Retinal pigment epithelial cell (primary cell): ENCODE measurements at places on chromosomes 11 and 22.
A peak's percentile ranks its signal among the peaks of the same experiment; 100 is the strongest.

GRCh38 chr22:43151251-43152002 is at the start of gene TSPO:
Gene TSPO, plus strand, starts transcription at chr22:43151559. Its CDS starts 7,680 bp downstream, at chr22:43159239.
- DNase-seq, result no peak

DNA sequence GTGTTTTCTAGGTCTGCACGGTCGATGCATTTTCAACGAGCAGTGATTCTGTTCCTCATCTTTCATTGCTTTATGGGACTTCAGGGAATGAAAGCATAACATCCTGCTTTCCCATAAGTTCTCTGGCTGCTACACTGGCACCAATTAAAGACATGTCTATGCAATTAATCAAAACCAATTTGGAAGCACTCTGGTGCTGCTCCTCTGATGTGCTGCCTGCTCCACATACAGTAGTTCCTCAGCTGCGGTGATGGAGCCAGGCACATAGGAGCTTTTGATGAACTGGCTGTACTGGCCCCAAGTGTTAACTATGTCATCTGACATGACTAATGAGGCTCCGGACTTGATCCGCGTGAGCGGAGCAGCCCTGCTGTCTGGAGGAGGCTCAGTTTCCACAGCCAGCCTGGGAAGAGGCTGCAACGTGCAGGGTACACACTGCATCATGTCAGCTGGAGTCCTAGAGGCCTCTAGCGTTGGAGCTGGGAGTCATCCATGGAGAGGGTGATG is 29.8 kb downstream of the GVQW3 start:
- DNase-seq, result no peak

DNA sequence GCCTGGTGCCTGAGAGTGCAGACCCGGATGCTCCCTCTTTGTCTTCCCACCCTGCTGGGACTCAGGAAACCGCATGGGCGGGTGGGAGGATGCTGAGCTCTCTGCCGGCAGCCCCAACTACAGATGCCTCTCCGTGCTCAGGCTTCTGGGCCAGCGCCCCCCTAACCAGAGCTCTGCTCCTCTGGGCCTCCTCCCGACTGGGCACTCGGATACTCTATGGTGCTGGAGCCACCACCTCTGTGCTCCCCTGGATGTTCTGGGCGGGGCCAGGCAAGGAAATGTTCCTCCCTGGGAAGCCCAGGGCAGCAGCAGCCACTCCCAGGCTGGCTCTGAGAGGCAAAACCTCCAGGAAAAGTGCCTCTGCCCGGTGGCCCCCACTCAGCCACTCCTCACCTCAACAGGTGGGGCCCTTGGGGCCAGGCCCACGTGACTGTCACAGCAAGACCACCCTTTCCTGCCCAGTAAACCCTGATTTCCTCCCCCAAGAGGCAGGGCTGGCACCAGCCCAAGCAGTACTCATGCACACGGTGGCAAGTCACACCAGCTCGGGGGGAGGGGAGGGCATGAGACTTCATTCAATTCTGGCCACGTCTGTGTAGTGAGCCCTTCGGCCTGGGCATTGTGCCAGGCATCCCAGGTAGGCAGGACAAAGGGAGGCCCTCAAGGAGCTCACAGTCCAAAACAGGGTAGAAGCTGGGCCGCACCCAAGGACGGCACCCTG is 54.7 kb upstream of the TCF20 start:
- no peak for DNase-seq

DNA sequence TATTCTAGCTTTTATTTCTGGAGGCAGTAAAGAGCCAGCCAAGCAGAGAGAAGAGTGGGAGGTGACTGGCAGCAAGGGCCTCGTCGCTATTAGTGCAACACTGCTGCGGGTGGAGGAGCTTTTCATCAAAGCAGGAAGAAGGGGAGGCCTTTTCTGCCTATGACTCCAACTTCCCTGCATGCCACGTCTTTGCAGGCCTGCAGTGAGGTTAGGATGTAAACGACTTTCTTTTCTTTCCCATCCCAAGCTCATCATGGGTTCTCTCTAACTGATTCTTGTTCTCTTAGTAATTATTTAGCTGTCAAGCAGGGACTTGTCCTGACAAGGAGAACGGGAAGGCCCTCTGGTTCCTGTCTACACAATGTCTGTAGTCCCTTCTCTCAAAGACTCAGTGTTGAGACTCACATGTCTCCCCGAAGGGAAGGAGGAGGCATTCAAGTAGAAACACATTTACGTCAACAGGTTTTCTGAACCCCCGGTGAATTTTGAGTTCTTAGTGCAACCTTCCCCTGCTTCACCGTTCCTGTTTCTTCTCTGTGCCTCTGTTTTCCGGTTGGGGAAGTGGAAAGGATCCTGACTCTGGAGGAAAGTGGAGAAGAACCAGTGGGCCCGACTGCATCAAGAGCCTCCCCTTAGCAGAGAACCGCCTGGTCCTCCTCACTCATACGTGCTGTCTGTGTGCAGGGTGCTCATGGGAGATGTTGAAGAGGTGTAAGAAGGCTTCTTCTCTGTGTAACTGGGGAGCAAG is 56.9 kb downstream of the PACS1 start:
- no peak for DNase-seq

GRCh38 chr11:71485063-71485399 is 32.0 kb downstream of the NADSYN1 start:
- DNase-seq, result no peak

- no peak for DNase-seq
Measured at GRCh38 chr11:86066657-86067008, 2.3 kb downstream of the PICALM start.

- no peak for DNase-seq
Measured at GRCh38 chr11:1150116-1150515, 7.6 kb upstream of the MUC5AC start.

DNA sequence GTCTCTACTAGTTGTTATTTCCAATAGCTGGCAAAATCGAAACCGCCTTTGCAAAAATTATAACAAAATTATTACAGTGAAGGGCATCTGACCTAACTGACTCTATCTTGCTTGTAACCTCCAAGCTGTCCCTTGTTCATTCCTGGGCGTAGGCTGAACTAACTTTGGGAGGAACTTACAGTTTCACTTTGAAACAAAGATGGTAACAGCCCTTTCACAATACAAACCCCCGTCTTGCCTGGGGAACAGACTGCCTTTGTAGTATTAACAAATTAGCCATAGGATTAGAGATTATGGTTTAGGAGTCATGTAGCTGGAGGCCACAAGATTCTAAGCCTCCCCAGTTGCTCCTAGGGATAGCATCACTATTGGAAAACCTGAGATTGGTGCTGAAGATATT is 131.6 kb upstream of the HSD17B12 start:
- no peak for DNase-seq

DNA sequence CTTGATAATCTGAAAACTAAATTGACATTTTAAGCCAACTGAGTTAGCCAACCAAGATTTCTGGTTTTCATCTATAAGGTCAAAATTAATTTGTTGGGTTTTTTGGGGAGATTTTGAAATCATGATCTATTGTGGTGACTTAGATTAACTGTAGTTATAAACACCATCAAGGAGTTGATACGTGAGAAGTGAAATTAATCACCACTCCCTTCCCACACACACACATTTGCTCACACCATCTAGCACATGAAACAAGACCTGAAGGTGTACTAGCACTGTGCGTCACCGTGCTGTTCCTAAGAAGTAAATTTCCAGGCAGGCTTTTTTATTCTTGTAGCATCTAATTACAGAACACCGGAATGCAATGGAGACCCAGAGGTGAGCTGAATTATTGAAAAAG is 2.1 kb downstream of the OR5B21 start:
- no peak for DNase-seq

GRCh38 chr11:126140926-126141280 is 70.5 kb downstream of the RPUSD4 start:
- no peak for DNase-seq

GRCh38 chr11:77444261-77444660 is 29.6 kb downstream of the PAK1 start:
- DNase-seq, result no peak

DNA sequence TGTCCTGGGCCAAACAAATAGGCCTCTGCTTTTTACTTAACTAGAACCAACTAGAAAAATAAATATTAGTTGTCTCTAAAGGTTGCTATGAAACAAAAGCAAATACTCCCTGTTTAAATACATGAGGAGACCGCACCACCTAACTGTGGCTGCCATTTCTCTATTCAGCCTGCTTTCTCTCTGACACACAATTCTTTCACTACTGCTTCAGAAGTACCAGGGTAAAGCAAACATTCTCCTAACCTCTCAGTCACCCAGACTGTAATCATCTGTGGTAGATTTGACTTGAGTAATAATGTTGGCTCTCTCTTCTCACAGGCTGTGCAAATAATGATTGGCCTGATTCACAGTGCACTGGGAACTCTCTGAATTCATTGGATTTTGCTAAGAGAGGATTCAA is 41.0 kb upstream of the MS4A8 start:
- DNase-seq, result no peak

GRCh38 chr22:38956551-38956950 is 858 bp upstream of the APOBEC3A start:
- no peak for DNase-seq

DNA sequence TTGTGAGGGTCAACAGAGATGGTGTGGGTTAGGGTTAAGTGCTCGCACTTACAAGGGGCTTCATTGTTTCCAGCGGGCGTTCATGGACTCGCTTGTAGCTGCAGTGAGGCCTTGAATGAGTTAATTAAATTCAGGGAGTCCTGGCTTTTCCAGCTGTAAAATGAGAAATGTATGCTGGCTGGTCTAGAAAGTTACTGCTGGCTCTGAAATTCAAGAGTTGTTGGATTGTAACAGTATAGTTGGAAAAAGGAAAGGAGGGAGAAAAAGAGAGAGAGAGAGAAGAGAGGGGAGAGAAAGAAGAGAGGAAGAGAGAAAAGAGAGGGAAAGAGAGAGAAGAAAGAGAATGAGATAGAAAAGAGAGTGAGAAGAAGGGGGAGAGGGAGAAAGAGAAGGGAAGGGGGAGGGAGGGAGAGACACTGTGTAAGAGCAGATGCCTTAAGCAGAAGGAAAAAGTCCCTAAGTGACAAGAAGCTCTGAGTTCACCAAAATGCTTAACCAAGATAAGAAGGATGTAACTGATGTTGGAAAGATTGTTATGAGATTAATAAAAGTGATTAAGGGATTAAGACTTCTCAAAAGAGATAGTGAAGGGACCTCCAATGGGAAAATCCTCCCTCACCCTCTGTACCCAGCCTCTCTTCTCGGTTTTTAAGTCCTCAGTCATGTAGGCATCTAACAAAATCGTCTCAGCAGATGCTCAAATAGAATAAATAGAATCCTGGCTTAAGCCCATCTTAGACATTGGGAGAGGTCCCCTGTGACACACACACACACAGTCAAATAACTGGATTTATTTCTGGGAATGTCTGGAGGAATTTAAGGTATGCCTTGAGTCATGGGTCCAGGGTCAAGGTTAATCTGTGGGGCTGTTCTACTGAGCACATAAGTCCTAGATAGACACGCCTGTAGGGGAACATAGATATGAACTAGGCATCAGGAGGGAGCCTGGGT is 477.9 kb downstream of the MIAT start:
- DNase-seq, result peak; percentile 95
